Muscle of back (tissue), 13 donors: ENCODE measurements at places on chromosomes 2 and 18. TPM values are rescaled to one million over a fixed set of nuclear protein-coding genes. Genes with fewer than 3 reads are reported as not detected.

DNA sequence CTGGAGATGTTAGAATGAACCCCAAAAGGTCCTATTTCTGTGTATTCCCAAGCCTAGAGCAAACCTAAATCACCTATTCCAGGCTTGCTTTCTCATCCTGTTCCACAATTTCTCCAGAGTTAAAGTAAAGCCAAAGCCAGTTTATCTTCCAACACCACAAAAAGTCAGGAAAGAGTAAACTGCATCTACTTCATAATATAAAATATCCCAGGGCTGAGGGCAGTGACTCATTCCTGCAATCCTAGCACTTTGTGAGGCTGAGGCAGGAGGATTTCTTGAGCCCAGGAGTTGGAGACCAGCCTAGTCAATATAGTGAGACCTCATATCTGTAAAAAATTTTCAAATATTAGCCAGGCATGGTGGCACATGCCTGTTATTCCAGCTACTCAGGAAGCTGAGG lies 241.4 kb downstream of the CDH20 start:
- no peak for DNase-seq

IL1B gene
- 4.9 TPM for polyA plus RNA-seq

- no peak for DNase-seq
Observed at GRCh38 chr2:9663008-9663879, 32.4 kb upstream of the YWHAQ start.

DNA sequence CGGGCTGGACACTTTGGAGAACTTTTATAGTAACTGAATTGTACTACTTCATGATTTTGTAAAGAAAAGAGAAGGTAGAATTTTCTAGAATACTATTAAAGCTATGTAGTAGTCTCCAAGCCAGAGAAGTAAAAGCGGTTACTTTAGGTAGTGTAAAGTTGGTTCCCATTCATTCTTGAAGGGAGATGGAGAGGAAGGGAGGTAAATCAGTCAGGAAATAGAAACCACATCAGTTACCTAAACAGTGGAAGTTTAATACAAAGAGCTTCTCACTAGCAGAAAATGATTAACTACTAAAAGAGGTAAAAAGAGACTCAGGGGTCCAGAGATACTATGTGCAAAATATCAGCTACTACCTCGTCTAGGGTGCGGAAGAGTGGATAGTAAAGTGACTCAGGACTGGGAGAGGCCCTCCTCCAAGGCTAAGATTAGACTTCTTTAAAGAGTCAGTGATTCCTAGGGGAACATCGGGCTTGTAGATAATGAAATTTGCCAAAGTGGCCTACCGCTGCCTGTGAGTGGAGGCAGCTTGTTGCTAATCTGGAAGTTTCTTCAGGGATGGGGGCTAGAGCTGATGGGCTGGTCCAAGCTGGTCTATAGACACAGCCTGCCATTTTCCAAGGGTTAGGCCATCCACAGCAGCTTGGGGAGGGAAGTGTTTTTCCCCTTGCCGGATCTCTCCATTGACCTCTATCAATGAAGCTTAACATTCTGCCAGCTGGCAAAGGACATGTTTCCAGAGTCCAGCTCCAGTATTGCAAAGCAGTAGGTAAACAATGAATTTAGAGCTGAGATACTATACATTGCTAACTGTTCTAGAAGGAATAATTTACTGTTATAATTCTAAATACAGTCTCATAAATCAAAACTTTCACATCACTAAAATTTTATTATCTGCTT lies 246.4 kb upstream of the BOD1L2 start:
- no peak for DNase-seq

GRCh38 chr2:35220461-35220860 lies 1135.1 kb upstream of the CRIM1 start:
- no peak for DNase-seq

GRCh38 chr2:55431982-55432627 lies 12.4 kb upstream of the CCDC88A start:
- no peak for DNase-seq

PROC gene
- not detected for polyA plus RNA-seq

- DNase-seq: peak; percentile 54
Observed at GRCh38 chr18:63936156-63936931, 12.8 kb upstream of the HMSD start.

DNA sequence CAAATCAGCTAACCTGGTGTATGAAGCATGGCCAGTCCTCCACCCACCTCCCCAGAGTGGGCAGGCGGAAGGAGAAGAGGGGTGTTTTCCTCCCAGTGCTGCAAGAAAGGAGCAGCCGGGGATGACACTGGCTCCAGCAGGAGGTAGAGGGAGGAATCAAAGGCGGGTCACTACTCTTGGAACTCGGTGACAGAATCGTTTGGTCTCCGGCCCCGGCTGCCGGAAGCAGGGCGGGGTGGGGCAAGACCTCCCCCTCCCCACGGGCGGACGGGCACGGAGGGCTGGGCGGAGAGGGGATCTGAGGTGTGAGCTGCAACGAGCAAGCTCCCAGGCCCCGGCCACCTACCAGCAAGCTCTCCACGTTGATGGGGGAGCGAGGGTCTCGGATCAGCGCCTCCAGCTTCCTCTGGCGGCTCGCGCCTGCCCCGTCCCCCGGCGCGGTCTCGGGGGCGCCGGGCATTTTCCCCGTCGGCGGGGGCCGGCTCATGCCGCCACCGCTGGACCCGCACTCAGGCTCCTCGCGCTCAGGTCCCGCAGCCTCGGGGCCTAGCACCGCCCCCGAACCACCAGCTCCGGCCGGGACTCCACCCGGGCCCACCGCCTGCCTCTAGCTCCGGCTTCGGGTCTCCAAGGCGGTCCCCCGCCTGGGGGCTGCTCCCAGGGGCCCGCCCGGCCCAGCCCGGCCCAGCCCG lies 640 bp downstream of the ROCK2 start:
- DNase-seq: peak; percentile 30

DNA sequence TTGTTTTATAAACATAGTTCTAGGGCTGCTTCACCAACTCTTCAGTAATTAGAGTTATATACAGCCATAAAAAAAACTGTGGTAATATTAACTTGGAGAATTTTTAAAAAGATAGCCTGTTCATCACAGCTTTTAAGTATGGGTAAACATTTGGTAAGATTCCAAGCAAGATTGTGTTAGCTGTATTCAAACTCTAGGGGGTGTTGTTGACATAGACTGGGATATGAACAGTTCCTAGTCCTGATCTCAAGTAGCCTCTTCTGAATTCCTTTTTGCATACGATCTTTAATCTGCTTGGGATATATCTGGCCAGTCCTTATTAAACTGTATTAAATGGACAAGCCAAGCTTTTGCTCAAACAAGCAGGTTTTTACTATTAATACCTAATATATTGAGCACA lies 13.4 kb downstream of the NOP58 start:
- peak; percentile 19 for DNase-seq

MTLN gene
- 39.5 TPM for polyA plus RNA-seq

CIDEA gene
- not detected for polyA plus RNA-seq

GRCh38 chr2:8151888-8152287 lies 530.0 kb upstream of the ID2 start:
- no peak for DNase-seq

GRCh38 chr2:99458529-99458928 lies 31.3 kb downstream of the REV1 start:
- no peak for DNase-seq

IFIH1 gene
- 2.2 TPM for polyA plus RNA-seq

CYB5A gene
- 33.1 TPM for polyA plus RNA-seq
